ENCODE measurements at places on chromosomes 12 and 14.
A peak's percentile ranks its signal among the peaks of the same experiment; 100 is the strongest.

- H3K27me3 ChIP-seq = no peaks in the 10 kb centered on the region
- peaks cover 6% of the 10 kb centered on the region for H3K36me3 ChIP-seq
- no peak overlapping the region for H3K27ac ChIP-seq
These were observed 101.1 kb downstream of the CRADD start for GRCh38 chr12:93778306-93778705.

DNA sequence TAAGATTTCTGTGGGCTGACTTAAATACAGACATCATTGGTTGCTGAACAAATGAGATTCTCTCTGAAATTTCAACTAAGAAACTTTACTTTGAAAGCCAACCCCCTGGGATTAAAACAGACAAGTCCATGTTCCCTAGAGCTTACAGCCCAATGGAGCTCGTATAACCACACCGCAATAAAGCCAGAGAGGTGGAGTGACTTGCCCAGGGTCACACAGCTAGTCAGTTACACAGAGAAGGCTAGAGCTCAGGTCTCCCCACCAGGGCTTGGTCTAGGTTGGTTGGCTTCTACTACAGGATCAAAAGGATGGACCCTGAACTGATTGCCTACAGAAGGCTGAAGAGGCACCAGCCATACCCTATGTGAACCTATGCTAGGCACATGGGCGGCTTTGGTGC is 8.9 kb upstream of the LTBP2 start:
- H3K4me3 ChIP-seq = no peak overlapping the region
- no peaks in the 10 kb centered on the region for H3K27me3 ChIP-seq
- peaks cover 25% of the 10 kb centered on the region for H3K4me1 ChIP-seq
- DNase-seq = no peak

GRCh38 chr14:52029881-52030280 is 39.0 kb downstream of the NID2 start:
- no peak overlapping the region for H3K4me3 ChIP-seq
- no peaks in the 10 kb centered on the region for H3K27me3 ChIP-seq
- no peak overlapping the region for H3K27ac ChIP-seq
- no peaks in the 10 kb centered on the region for H3K4me1 ChIP-seq

DNA sequence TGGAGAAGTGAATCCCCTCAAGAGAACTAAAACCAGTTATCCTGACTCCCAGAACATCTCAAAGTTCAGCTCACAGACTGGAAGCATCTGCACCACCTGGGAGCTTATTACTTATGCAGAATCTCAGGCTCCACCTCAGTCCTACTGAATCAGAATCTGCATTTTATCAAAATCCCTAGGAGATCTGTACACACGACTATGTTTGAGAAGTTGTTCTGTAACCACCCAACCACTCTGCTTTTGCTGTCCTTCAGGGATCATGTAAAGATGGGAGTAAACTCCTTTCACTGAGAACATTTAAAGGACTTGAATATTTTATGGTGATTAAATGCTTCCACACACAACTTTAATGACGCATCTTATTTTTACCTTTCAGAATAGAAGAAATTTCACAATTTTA is 98.0 kb downstream of the KIF21A start:
- no peaks in the 10 kb centered on the region for H3K4me1 ChIP-seq
- no peak for DNase-seq
- no peak overlapping the region for H3K27ac ChIP-seq
- no peaks in the 10 kb centered on the region for H3K36me3 ChIP-seq
- H3K27me3 ChIP-seq = no peaks in the 10 kb centered on the region

DNA sequence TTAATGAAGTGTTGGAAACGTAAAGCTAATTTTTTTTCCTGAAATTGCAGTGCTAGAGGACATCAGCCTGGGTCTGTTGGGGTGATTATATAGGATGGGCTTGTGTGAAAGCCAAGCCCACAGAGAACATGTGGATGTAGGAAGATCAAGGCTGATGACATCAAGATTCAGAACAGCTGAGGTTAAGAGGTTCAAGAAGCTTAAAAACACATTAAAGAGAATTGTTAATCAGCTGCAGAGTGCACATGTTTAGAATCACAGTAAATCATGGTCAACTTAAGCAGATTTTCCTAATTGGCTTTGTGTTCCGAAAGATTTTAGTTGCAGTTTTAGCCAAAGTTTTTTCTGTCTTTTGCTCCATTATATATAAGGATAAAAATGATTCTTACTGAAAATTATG is 87.9 kb upstream of the PRICKLE1 start:
- H3K36me3 ChIP-seq = no peaks in the 10 kb centered on the region
- no peak for DNase-seq
- H3K27ac ChIP-seq = no peak overlapping the region
- no peaks in the 10 kb centered on the region for H3K4me1 ChIP-seq
- peaks cover 15% of the 10 kb centered on the region for H3K27me3 ChIP-seq
- no peak overlapping the region for H3K4me3 ChIP-seq

DNA sequence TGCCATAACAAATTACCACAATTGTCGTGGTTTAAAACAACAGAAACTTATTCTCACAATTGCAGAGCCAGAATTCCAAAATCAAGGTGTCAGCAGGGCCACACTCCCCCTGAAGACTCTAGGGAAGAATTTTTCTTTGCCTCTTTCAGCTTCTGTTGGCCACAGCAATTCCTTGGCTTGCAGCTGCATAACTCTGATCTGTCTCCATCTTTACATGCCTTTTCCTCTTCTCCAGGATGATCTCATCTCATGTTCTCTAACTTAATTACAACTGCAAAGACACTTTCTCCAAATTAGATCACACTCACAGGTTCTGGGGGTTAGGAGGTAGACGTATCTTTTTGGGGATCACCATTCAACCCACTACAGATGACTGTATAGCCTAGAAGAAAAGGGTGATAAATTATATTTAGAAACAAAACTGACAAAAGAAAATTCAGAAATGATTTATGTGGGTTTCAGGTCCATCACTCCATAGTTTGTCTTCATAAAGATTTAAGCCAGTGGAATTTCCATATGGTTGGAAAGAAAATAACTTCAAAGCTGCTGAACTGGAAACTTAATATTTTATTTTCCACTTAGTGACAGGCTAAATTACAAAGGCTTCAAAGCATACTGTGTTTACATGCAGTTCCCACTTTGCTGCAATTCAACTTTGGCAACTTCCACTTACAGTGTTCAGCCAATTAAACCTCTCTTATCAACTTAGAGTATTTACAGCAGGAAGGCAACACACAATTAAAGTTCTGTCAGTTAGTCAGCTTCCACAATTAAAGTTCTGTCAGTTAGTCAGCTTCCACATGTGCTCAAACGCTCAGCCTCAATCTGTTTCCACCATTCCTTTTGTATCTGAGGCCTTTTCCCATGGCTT is 213.3 kb downstream of the EPS8 start:
- H3K27me3 ChIP-seq = no peaks in the 10 kb centered on the region
- H3K4me1 ChIP-seq = peaks cover 11% of the 10 kb centered on the region
- DNase-seq = no peak
- no peak overlapping the region for H3K4me3 ChIP-seq
- H3K27ac ChIP-seq = no peak overlapping the region

GRCh38 chr12:11016937-11017336 is 5.5 kb downstream of the TAS2R19 start:
- peaks cover 7% of the 10 kb centered on the region for H3K4me1 ChIP-seq
- H3K27ac ChIP-seq = no peak overlapping the region
- no peak for DNase-seq
- H3K4me3 ChIP-seq = no peak overlapping the region
- H3K36me3 ChIP-seq = peaks cover 10% of the 10 kb centered on the region

DNA sequence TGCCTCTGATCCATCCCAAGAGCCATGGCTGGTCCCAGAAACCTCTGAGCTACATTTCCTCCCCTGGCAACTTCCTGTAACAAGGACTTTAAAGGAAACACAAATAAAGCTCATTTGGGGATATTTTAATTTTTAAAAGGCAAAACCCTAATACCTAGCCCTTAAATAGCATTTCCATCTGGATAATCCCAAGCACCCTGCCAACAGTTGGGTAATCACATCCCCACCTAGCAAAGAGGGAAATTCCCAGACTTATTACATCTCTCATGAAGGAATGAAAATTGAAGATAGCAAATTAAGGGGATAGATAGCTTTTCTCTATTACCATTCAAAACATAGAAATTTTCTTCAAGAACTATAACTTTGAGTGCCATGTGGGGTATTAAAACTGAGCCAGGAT is 213.7 kb upstream of the BMP4 start:
- DNase-seq = no peak
- H3K36me3 ChIP-seq = no peaks in the 10 kb centered on the region
- peaks cover 2% of the 10 kb centered on the region for H3K27me3 ChIP-seq
- H3K4me1 ChIP-seq = no peaks in the 10 kb centered on the region

DNA sequence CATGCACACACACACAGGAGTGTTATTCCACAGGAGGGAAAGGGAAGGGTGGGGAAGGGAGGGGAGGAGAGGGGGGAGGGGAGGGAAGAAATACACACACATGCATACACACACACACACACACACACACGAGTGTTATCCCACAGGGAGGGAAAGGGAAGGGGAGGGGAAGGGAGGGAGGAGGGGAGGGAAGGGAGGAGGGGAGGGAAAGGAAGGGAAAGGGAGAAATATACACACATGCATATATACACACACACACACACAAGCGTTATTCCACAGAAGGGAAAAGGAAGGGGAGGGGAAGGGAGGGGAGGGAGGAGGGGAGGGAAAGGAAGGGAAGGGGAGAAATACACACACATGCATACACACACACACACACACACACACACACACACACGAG is 19.6 kb upstream of the FBRSL1 start:
- H3K36me3 ChIP-seq = no peaks in the 10 kb centered on the region
- no peaks in the 10 kb centered on the region for H3K27me3 ChIP-seq
- peak overlapping the region; percentile 93 for H3K4me3 ChIP-seq
- peaks cover 43% of the 10 kb centered on the region for H3K4me1 ChIP-seq
- no peak for DNase-seq

DNA sequence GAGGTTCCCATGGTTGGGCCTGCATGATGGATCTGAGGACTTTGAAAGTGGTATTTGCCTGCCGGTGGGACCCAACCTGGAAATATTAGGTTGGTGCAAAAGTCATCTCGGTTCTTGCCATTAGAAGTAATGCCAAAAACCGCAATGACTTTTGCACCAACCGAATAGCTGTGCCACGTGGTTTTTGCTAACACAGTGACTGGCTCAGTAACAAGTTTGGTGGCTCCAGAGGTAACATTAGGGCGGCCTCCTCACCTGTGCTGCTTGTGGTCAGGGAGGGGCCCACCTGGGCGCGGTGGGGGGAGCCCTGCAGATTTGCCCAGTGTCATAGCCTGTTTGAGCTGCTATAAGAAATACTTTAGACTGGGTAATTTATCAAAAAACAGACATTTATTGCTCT is 1.8 kb downstream of the BDKRB2 start:
- H3K4me3 ChIP-seq = no peak overlapping the region
- peaks cover 18% of the 10 kb centered on the region for H3K4me1 ChIP-seq
- H3K27me3 ChIP-seq = peaks cover 45% of the 10 kb centered on the region
- H3K36me3 ChIP-seq = peaks cover 16% of the 10 kb centered on the region
- H3K27ac ChIP-seq = no peak overlapping the region

DNA sequence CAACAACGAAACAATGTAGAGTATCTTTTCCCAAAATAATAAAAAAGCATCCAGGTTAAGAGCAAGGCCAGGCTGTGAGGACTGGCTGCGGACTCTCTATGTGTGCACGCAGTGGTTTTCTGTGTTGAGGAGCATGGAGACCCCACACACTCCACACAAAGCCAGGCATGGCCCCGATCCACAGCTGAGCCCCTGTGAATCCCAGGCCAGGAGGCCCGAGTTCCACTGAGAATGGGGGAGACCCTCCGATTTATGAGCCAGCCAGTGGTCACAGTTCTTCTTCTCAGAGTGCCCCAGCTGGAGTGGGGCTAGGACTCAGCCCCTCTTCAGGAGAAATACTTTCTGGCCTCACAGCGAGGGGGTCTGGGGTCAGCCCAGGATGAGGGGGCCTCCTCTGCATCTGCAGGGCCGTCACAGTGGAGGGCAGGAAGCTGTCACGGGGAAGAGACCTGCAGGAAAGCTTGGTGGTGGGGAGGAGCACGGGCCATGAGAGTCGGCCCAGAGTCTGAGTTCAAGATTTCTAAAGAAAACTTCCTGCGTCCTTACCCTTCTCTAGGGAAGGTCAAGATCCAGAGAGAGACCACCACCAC is 20.1 kb downstream of the NCKAP5L start:
- H3K36me3 ChIP-seq = peaks cover 10% of the 10 kb centered on the region
- H3K27ac ChIP-seq = no peak overlapping the region
- no peaks in the 10 kb centered on the region for H3K27me3 ChIP-seq
- H3K4me3 ChIP-seq = no peak overlapping the region
- H3K4me1 ChIP-seq = peaks cover 20% of the 10 kb centered on the region

- H3K27ac ChIP-seq = no peak overlapping the region
- H3K36me3 ChIP-seq = no peaks in the 10 kb centered on the region
- peaks cover 6% of the 10 kb centered on the region for H3K27me3 ChIP-seq
- no peak for DNase-seq
These were observed 74.6 kb upstream of the PTPRB start for GRCh38 chr12:70711831-70712230.

- H3K4me3 ChIP-seq = no peak overlapping the region
- no peaks in the 10 kb centered on the region for H3K27me3 ChIP-seq
- H3K4me1 ChIP-seq = peaks cover 27% of the 10 kb centered on the region
- H3K36me3 ChIP-seq = no peaks in the 10 kb centered on the region
- peak overlapping the region; percentile 70 for H3K27ac ChIP-seq
These were observed 3.1 kb downstream of the ZBTB42 start for GRCh38 chr14:104803912-104804410.

DNA sequence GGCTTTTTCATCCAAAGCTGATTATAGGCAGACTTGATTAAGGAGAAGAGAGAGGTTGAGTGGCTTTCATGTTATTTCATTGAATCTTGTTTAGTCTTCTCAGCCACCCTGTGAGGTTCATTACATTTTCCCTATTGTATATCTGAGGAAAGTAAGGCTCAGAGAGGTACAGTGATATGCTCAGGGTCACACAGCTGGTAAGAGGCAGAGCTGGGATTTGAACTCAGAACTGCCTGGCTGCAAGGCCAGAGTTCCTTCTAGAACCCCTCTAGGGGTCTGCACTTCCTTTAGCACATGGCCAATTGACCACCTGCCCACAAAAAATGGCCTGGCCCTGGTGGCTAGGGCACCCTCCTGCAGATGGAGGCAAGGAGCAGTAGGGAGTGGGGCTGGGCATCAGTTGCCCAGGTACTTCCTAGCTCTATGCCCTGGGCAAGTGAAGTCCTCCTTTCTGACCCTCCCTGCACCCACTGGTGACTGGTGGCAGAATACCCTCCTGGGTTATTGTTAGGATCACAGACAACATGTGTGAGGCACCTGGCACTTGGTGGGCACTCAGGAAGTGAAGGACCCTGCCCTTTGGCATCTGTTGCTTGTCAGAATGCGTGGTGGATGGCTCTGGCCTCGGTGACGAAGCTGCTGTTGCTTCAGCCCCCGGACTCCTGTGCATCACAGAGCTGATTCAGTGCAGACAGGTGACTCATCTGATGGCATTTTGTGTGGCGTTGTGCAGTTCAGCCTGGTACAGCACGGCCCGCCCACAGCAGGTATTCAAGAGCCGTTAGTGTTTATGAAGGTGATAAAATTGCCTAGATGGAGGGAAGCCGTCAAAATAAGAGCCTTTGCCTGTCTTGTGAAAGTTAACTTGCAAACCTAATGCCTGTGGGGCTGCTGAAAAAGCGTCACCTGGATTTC is 115.8 kb downstream of the SLC25A47 start:
- no peaks in the 10 kb centered on the region for H3K27me3 ChIP-seq
- H3K36me3 ChIP-seq = no peaks in the 10 kb centered on the region
- H3K27ac ChIP-seq = no peak overlapping the region
- H3K4me1 ChIP-seq = peaks cover 12% of the 10 kb centered on the region
- no peak overlapping the region for H3K4me3 ChIP-seq

- no peak overlapping the region for H3K27ac ChIP-seq
- H3K27me3 ChIP-seq = peaks cover 16% of the 10 kb centered on the region
- H3K4me1 ChIP-seq = peaks cover 4% of the 10 kb centered on the region
- no peak for DNase-seq
- no peak overlapping the region for H3K4me3 ChIP-seq
These were observed 13.4 kb upstream of the PPP1R1A start for GRCh38 chr12:54601841-54602240.

Data from naive B cell (primary cell).